ENCODE measurements at places on chromosomes 16 and 17.

- no peak for DNase-seq
Measured at GRCh38 chr17:75959051-75959838, 18.4 kb upstream of the FBF1 start.

DNA sequence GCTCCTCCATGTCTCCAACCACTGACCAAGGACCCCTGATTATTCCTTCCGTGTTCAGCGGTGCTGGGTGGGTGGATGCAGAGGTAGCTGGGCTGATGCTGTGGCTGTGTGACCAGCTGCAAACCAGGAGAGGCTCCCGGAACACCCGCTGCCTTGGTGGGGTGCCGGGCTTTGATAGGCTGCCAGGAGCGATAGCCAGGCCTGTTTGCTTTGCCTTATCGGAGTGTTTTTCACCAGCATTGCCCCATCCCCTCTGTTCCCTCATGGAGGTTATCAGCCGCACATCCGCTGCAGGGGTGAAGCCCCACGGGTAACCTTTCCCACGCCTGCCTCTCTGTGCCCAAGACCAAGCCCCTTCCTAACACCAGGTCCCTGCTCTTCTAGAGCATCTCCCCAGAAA is 354.3 kb downstream of the C16orf95 start:
- no peak for DNase-seq

GRCh38 chr17:74810699-74811485 is 34.7 kb upstream of the NAT9 start:
- no peak for DNase-seq

DNA sequence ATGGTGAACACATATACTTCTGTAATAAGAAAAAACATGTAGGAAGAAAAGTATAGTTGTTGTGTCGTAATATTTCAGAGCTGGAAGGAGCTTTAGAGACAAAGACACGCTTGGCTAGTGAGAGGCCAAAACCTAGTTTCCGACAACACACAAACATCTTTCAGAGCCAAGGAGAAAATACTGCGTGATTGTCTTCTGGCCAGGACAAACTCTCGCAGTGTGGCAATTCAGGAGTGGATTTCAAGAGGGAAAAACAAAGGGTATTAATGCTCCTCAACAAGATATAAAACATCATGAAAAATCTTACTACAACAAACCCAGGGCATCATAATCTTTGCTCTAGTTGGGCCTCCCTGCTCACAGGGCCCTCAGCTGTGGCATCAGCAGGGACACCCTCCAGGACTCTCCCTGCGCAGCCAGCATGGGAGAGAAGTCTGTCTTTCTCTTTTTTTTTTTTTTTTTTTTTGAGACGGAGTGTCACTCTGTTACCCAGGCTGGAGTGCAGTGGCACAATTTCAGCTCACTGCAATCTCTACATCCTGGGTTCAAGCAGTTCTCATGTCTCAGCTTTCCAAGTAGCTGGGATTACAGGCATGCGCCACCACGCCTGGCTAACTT is 66.4 kb downstream of the CYB5B start:
- no peak for DNase-seq

DNA sequence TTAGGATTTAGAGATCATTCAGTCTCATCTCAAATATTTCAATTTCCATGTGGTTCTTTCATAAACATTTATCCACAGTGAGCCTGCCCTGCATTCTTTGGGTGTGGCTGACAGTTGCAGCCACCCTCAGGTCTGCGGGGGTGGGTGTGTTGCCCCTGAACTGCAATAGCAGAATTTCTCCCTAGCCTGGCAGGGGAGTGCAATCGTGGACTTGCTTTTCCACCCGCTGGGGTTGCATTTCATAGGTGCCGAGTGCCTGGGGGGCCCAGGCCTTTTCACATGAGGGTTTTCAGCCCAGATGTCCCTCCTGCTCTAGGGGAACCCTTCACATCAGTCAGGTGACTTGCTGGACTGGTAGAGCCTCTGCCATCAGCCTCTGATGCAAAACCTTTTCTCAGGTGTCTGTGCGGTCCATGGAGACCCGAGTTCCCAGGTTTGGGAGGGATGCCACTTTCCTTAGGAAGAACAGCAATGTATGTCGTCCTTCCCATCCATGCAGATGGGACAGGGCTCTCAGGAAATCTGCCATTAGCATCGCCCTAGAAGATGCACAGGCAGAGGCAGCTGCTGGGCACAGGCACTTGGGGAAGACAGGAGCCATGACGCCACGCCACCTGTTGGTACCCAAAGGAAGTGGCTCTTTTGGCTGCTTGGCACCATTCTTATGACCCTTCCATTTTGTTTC is 2.4 kb upstream of the USP36 start:
- DNase-seq = peak; percentile 42

- DNase-seq = no peak
Measured at GRCh38 chr17:36813957-36814563, 123.2 kb upstream of the LHX1 start.

DNA sequence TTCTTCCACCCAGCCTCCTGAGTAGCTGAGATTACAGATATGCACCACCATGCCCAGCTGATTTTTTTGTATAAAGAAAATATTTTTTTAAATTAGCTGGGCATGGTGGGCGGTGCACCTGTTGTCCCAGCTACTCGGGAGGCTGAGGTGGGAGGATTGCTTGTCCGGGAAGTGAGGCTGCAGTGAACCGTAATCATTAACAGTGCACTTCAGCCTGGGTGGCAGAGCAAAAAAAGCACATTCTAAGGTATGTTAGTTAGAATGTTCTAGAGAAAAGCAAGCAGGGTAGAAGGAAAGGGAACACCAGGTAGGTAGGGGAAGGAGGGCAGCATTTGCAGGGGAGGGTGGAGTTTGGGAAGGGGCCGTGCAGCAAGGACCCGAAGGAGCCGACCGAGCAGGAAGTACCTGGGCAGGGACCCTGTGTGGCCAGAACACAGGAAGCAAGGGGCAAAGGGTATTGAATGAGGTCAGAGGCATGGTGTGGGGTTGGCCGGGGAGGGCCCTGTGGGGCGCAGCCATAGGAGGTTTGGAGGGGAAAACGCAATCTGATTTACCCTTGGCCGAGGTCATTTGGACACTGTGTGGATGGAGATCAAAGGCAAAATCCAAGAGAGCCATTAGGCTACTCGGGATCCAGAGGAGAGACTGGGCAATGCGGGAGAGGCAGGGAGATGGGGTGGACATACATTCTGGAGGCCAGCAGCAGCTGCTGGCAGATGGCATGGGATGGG is 2.3 kb downstream of the C17orf99 start:
- DNase-seq = no peak

- no peak for DNase-seq
Measured at GRCh38 chr17:1491443-1492248, 840 bp downstream of the MYO1C start.

DNA sequence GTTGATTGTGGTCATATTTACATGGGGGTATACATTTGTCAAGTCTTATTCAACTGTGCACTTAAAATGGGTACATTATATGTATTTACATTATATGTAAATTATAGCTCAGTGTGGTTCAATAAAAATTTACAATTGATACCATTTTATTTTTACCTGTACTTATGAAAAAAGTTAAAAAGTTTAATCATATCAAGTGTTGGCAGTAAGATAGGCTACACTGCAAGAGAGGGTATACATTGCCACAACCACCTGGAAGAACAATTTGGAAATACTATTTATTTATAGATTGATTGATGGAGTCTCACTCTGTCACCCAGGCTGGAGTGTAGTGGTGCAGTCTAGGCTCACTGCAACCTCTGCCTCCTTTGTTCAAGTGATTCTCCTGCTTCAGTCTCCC is 453.3 kb downstream of the XYLT1 start:
- no peak for DNase-seq

GRCh38 chr16:67966549-67967182 is 1.8 kb downstream of the SLC12A4 start:
- DNase-seq = no peak

DNA sequence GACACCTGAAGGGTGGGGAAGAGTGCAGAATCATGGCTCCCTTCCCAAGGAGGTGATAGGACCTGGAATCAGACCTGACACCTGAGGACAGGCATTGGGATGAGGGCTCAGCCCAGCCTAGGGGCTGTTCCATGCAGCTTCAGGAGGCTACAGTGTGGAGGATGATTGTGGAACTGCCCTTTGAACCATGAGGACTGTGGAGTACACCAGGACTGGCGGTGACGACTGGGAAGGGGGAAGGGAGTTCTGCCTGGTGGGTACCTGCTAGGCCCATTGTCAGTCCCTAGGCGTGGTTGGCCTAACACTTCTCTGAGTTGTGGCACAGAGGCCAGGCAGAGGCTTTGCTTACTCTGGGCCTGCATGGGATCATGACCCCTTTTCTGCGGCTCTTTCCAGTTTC is 76.1 kb downstream of the MPRIP start:
- DNase-seq = no peak

DNA sequence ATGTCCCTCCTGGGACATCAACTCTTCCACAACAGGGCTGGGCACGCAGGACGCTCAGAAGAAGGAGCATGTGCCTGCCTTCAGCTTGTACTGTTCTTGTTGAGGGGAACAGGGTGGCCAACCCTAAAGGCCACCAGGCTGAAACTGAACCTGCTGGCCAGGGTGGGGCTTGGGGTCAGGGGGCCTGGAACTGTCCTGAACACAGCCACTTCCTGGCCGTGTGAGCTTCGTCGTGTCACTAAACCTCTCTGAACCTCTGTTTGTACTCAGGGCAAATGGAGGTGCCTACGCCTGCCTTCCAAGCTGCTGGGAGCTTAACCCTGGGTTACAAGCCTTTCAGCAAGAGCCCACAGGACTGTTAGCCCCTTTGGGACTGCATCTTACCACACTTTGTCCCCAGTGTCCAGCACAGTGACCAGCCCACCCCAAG is 6.7 kb downstream of the ARHGAP27 start:
- DNase-seq = no peak

GRCh38 chr17:82021107-82021899 is 1.4 kb downstream of the CENPX start:
- DNase-seq = no peak

- DNase-seq = no peak
Measured at GRCh38 chr16:67969254-67970039, 1.0 kb upstream of the SLC12A4 start.

DNA sequence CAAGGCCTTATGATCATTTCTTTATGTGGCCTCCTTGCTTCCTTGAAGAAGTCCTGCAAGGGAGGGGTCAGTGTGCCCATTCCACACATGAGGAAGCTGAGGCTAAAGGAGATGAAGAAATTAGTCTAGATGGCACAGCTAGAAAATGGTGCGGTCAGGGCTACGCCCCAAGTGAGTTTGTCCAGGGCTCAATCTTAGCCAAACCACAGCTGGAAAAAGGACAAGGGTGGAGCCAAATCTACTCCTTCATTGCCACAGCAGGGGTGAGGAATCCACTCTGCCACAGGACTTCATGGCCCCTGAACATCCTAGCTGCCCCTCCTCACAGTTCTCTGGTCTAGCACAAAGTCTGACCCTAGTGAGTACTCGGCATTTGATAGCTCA is 16.2 kb downstream of the BEAN1 start:
- no peak for DNase-seq

DNA sequence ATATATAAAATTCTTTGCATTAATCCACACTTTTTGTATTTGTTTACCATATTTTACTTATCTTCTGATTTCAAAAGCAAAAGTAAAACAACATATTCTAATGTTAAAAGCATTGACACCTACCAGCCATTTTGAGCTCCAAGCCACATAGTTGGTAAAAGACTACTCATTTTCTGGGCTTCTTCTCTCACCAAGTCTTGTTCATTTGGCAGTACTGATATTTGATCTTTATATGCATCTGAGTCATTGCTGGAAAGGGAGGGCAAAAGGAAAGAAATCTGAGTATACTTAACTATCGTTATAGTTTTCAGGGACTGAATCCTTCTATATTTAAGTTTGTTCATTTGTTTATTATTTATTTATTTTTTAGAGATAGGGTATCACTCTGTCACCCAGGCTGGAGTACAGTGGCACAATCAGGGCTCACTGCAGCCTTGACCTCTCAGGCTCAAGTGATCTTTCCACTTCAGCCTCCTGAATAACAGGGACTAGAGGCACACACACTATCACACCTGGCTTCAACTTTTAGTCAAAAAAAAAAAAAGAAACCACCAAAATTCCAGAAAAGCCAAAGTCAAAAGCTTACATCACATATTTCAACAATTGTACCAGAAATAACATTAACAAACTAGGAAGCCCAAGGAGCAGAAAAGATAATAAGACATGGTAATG is 121.0 kb upstream of the TOB1 start:
- no peak for DNase-seq

DNA sequence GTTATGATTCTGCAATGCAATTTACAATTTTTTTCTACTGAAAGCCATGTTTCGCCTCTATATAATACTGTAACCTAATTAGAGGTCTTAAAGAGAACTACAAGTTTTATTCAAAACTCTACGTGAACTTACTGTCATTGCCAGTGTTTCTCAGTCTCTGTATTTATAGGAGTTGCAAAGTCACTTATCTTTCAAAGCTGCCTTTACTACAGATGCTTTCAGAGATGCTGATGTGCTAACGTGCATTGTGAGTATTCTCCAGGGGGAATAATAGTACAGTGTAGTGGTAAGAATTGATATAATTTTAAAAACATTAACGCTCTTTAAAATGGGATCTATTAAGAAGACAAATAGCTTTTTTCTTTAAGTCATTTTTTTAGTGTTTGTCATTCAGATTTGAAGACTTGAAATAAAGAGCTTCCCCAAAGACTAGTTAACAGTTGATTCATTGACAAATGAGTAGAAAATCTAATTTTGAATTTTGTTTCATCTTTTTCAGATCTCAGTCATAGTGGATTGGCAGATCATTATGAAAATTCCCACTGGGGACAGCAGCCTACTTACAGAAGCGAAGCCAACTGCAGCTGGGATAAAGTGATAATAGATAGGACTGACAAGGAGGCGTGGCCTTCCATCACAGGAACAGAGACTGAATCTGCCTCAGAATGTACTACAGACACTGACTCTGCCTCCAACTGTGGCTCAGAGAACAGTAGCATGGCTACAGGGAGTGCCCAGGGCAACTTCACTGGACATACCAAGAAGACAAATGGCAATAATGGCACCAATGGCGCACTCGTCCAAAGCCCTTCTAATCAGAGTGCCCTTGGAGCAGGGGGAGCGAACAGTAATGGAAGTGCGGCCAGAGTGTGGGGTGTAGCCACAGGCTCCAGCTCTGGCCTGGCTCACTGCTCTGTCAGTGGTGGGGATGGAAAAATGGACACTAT is 79.9 kb downstream of the TMC6 start:
- DNase-seq = no peak

- DNase-seq = no peak
Measured at GRCh38 chr17:56751145-56751738, 82.5 kb downstream of the C17orf67 start.
